ENCODE measurements at places on chromosomes 6 and 20.

GRCh38 chr6:54722328-54722727 lies 124.2 kb upstream of the FAM83B start:
- no peak for DNase-seq

DNA sequence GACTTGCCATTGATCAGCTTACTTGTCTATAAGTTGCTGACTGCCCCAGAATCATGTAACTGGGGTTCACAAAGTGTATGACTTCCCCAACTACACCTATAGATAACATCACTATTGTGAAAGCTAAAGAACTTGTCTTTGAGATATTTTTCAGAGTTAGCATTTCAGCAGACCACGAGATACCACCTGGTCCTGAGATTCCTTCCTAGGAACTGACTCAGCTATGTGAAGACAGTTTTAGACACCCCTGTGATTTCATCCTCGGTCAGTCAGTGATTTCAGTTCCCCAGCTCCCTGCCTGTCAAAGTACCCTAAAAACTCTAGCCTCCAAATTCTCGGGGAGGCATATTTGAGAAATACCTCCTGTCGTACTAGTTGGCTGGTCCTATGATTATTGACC lies 62.4 kb downstream of the TXNDC5 start:
- no peak for DNase-seq

- no peak for DNase-seq
These were observed 49.9 kb upstream of the TAGAP start for GRCh38 chr6:159094444-159095252.

DNA sequence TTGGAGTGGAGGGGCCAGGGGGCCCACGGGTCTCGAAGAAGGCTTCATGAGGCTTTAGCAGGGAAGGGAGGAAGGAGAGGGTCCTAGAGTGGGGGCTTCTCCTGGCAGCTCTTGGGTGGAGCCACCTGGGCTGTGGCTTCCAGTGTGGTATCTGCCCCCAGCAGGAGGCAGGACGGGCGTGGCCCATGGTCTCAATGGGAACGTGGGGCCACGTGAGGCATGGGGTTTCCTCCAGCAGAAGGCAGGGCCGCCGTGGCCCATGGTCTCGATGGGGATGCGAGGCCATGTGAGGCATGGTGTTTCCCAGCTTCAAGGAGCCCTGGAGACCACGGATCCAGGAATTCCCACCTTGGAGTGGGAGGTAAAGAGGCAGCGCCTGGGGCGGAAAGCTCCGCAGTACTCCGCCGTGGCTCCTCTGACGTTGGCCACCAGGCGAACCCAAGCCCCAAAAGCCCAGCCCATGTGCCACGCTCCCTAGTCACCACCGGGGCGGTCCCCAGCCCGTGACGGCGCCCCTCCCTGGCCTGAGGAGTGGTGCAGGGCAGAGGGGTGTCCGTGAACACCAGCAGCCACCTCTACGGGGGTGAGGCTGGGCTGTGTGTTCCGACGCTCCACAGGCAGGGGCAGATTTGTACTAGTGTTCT lies 62.0 kb upstream of the GATA5 start:
- DNase-seq = no peak

DNA sequence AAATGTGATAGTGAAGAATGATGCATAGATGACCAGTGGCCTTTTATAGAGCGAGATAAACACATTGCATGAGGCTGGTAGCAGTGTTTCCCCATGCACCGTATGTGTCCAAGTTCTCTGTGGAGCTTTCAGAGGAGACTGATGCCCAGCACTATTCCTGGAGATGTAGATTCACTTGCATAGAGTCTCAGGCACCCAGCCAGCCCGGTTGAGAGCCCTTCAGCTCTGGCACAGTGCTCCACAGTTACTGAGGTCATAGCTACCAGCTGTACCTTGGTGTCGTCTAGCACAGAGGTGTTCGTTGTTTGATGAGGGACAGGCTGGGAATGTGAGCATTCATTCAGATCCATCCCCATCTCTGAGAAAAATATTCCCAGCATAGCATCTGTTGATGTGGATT lies 328.9 kb downstream of the FARS2 start:
- DNase-seq = no peak

GRCh38 chr6:128710315-128710714 lies 172.6 kb upstream of the LAMA2 start:
- no peak for DNase-seq

DNA sequence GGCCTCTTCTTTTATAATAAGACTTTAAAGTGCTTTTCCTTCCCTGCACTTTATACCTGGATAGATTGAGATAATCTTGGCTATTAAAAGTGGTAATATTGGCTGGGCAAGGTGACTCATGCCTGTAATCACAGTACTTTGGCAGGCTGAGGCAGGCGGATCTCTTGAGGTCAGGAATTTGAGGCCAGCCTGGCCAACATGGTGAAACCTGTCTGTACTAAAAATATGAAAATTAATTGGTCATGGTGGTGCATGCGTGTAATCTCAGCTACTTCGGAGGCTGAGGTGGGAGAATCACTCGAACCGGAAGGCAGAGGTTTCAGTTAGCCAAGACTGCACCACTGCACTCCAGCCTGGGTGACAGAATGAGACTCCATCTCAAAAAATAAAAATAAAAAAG lies 197.1 kb upstream of the RGS17 start:
- no peak for DNase-seq

DNA sequence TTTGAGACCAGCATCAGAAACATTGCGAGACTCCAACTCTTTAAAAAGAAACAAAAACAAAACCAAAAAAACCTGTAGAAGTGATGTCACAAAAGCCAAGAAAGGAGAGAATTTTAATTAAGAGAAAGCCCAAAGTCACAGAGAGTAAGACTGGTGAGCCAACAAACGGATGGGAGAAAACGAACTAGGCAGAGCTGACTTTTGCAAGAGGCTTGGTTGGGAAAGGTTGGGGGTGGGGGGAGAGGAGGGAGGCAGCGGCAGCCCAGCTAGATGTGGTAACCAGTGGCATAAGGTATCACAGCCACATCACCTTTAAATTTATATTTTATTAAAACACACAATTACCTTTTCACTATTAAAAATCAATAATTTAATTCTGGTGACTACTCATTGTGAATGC lies 23.5 kb downstream of the NOL7 start:
- peak; percentile 84 for DNase-seq

DNA sequence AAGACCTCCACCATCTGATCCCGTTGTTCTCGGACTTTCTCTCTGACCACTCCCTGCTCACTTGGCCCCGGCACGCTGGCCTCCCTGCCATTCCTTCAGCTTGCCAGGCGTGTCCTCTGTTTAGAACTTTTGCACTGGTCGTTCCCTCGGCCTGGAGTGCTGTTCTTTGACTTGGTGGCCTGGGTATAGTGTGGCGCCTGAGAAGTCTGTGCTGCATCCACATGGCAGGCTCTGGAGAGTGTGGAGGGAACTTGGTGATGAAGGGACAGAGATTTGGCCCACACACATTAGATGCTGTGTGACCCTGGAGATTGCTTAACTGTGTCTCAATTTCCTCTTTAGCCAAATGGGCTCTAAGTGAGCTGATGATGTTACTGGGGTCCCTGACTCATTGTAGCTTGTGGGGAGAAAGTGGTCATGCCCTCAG lies 13.0 kb upstream of the TGM2 start:
- peak; percentile 79 for DNase-seq

- no peak for DNase-seq
These were observed 306.2 kb downstream of the SYNE1 start for GRCh38 chr6:152330961-152331360.

DNA sequence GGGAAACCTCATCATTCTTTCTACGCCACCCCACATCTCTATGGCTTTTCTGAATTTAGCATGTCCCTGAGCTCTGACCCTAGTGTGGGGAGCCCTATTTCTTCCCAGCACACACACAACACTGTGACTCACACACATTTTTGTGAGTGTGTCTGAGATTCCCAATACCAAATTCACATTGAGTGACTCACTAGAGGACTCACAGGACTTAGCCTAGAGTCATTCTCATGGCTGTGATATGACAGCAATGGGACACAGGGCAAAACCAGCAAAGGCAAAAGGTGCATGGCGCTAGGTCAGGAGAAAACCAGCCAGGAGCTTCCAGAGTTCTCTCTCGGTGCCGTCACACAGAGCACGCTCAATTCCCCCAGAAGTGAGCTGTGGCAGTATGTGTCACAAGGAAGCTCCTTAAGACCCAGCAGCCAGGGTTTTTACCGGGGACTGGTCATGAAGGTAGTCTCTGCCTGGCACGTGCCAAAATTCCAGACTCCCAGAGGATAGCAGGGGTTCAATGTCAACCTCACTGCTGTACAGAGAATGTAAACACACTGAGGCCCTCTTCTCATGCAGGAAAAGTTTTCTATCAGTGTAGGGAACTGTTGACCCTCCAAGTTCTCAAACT lies 6.2 kb downstream of the CSTL1 start:
- no peak for DNase-seq

- peak; percentile 30 for DNase-seq
These were observed 32.5 kb downstream of the MUC22 start for GRCh38 chr6:31042806-31043205.

GRCh38 chr6:73460056-73460455 lies 1.5 kb upstream of the MTO1 start:
- DNase-seq = peak; percentile 42

Data from NB4 (cell line).